AG09319 (cell line): ENCODE measurements at places on chromosomes 12 and 14.

DNA sequence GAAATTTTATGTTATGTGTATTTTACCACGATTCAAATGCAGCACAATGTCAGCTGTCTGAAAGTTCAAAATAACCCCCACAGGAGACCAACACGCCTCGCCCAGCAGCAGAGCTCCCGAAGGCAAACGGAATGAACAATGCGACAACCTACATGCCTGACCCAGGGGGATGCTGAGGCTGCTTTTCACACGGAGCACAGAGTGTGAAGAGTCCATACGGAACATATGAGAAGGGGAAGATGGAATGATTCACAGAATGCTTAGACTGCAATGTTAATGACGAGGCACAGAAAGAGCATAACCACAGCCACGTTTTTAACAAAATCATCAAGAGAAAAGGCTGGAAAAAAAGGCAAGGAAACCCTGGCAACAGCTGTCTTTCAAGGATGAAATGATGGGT is 22.6 kb downstream of the ZFYVE21 start:
- no peak for DNase-seq

- no peak for DNase-seq
Observed at GRCh38 chr14:71004481-71004880, 97.2 kb downstream of the PCNX1 start.

- DNase-seq, result no peak
Observed at GRCh38 chr14:96949594-96949993, 152.4 kb downstream of the VRK1 start.

- no peak for DNase-seq
Observed at GRCh38 chr14:64705381-64706118, 1.3 kb downstream of the PLEKHG3 start.

GRCh38 chr14:38290601-38291188 is 34.8 kb upstream of the CLEC14A start:
- peak; percentile 34 for DNase-seq

GRCh38 chr12:26732005-26732908 is 100.7 kb downstream of the ITPR2 start:
- no peak for DNase-seq

GRCh38 chr12:38823738-38824137 is 81.7 kb downstream of the CPNE8 start:
- DNase-seq, result no peak

DNA sequence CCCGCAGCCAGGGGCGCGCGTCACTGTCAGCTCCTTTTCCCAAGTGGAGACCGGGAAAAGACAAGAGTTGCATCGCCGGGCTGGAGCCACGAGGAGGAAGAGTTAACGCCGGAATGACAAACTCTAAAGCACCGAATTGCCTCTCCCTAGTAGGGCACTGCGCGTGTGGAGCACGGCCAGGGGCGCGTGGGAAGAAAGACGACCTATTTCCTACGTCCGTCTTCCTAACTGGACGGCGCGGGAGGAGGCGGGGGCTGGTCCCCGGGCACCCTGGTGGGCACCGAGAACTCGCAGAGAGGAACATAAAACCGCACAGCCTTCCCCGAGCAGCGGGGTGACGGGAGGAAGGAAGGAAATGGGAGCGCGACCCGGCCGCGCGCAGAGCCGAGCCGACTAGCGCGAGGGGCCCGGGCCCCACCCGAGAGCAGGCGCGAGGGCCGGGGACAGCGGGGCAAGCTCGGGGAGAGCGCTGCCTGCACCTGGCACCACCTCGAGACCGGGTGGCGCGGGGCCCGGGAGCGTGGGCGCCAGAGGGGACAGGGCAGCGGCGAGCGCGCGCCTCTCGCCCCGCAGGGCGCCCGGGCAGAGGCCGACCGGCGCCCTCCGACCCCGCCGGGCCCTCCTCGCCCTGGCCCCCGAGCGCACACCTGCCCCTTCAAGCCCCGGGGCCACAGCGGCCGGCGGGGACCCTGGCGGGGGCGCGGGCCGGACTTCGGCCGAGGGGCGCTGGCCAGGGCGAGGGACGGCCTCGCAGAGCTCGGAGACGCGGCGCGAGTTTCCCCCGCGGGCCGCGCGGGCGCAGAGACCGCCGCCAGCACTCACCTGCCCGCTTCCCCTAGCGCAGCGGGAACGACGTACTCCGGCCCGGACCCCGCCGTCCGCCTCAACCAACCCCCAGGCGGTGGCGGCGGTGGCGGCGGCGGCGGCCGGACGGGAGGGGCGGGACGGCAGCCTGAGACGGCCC is at the start of gene SETD3:
Gene SETD3 (minus strand): TSS at position 954 of the 964 bp plus-strand sequence. CDS start 15,054 bp downstream, outside the sequence.
- DNase-seq, result no peak

DNA sequence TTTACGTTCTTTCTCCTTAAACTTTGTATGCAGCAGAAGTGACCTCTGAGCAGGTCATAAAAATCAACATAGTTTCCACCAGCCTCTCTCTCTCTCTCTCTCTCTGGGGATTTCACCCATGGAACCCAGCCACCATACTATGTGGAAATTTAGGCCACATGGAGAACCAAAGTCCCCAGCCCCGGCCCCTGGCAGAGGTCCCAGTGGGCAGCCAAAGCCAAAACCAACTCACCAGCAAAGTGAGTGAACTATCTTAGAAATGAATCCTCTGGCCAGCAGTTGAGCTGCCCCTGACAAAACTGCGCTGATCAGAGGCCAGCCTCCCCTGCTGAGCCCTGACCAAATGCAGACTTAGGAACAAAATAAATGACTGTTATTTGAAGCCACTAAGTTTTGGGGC is 9.2 kb downstream of the DUSP6 start:
- no peak for DNase-seq

- DNase-seq, result no peak
Observed at GRCh38 chr14:60510254-60510950, 1.5 kb downstream of the SIX6 start.

DNA sequence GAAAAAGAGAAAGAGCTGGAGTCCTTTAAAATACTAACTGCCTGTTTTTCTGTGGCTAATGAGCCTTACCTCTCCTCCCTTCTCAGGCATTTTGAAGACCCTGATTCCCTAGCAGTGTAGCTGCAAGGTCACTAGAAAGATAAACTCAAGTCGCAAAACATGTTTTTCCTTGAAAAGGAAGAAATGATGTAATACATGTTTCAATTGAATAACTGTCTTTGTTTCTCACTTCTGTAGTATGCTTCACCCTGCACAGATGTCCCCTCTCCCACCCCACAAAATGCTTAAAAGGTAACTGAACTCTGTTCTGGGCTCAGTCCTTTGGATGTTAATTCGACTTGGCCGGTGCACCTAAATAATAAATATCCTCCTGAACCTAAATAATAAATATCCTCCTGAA is 1350.3 kb downstream of the TMEM121 start:
- no peak for DNase-seq

DNA sequence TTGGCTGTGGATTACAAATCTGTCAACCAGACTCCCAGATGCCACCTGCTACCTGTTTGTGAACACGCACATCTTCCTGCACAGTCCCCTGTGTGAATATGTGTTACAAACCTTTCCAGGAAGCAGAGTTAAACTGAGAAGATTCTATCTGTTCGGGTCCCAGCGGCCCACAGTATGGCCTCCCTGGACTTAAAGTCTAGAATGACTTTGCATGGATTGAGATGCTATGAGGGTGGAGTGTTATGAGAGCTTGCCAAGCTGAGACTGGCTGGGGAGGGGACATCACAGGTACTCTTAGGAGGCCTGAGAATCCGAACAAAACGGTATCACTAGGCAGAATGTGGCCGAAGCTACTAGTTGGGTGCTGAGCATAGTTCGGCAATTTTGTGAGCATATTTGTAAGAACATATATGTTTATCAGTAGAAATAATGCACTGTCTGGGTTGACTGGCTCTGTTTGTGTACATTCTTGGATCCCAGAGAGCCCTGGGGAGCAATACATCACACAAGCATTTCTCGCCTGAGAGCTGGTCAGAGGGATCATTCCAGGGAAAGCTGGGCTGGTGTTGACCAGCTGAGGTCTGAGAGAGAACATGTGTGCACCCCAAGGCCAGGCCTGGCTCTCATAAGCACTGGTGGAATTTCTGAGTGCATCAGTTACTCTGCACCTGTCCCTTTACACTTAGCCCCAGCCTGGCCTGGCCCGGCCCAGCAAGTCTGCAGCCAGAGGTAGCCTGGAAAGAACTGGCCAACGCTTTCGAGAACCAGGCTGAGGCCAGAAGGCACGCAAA is 29.8 kb upstream of the LTBP2 start:
- DNase-seq, result no peak

DNA sequence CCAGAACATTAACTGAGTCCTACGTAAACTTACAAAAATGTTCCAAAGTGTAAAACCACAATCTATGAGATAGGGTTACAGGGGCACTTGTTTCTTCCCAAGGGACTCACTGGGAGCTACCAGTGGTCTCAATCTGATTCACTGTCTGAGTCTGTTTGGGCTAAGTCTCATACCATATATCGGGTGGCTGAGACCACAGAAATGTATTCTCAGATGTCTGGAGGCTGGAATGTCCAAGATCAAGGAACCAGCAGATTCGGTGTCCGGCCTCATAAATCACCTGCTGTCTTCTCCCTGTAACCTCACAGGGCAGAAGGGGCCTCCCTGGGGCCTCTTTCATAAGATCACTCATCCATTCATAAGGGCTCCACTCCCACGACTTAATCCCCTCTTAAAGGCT is 616.3 kb upstream of the TMEM132C start:
- no peak for DNase-seq

GRCh38 chr12:22576473-22576872 is 32.1 kb upstream of the C2CD5 start:
- DNase-seq, result no peak

- DNase-seq, result peak; percentile 84
Observed at GRCh38 chr12:32568228-32568627, 110.9 kb upstream of the DNM1L start.

DNA sequence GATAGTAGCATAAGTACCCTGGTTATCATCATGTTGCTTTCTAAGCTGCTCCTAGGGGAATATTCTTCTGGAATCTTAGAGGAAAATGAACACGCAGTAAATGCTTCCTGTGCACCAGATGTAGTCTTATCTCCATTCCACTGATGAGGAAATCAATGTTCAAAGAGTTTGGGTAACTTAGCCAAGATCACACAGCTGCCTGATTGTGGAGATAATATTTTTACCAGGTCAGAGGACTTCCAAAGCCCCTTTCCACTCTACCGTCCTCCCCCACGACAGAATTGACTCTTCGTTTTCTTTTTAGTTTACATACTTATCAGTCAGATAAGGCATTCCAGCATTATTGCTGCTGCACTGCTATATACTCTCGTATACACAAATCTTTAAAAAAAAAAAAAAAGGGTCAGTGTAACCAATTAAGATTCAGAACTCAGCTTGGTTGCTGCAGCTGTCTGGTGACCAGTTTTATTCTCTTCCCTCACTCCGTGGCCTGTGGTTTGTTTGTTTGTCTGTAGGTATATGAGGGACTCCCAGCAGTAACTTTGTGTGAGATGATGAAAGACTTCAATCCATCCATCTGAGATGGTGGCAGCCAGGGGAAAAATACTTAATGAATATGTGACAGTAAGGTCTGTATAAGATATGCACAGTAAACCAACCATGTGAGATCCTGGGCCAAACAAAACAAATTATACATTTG is 110.5 kb downstream of the TGFB3 start:
- no peak for DNase-seq

- no peak for DNase-seq
Observed at GRCh38 chr12:75270157-75270556, 60.0 kb downstream of the CAPS2 start.

DNA sequence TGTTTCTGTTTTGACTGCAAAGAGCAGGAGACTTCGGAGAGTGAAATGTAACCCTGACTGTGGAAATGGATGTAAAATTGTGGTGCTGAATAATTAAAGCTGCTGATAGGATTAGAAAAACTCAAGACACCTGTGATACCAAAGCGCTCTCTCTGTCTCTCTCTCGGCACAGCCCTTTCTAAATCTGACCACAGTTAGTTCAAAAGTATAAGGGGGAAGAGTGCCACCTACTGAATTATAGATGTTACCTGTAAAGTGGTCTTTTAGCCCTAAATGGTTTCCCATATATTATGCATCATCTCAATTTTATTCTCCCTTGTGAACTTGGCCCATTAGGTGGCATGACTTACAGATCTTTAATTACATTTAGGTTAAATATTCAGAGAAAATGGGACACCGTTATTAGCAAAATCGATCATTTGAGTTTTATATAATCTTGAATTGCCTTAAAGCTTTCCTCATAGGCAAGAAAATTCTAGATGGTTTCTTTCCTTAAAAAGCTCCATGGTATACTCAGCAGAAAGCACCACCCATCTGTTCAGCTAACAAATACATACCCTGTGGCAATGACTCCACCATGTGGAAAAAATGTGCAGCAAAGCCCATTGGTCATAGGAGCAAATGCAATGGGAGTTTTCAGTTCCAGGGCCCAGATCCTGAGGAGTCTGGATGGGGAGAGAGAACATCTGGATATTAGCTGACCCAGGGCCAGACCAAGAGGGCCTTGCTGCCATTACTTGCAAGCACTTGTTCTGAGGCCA is 18.1 kb downstream of the RFC5 start:
- no peak for DNase-seq

DNA sequence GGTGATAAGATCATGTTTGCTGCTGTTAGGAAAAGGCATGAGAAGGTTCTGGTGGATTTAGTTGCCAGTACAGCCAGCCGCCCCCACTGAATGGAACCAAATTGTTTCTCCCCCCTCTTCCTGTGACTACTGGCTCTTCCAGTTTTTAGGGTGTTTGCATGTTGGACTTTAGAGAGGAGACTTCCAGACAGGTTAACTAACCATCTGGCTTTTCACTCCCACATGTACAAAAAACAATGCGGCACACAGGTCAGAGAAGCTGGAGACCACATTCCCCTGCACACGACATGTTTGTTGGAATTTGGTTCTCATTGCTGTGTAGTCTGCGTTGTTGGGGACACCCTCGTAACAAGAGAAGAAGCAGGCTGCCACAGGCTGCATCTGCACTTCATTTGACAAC is 103.9 kb upstream of the TMEM132C start:
- DNase-seq, result no peak

GRCh38 chr14:90302529-90303303 is 29.0 kb downstream of the NRDE2 start:
- DNase-seq, result no peak

- no peak for DNase-seq
Observed at GRCh38 chr12:3262470-3262869, 185.3 kb downstream of the TSPAN9 start.
